ENCODE measurements at places on chromosomes 1 and 21. TPM values are rescaled to one million over a fixed set of nuclear protein-coding genes. Genes with fewer than 3 reads are reported as not detected.

DNA sequence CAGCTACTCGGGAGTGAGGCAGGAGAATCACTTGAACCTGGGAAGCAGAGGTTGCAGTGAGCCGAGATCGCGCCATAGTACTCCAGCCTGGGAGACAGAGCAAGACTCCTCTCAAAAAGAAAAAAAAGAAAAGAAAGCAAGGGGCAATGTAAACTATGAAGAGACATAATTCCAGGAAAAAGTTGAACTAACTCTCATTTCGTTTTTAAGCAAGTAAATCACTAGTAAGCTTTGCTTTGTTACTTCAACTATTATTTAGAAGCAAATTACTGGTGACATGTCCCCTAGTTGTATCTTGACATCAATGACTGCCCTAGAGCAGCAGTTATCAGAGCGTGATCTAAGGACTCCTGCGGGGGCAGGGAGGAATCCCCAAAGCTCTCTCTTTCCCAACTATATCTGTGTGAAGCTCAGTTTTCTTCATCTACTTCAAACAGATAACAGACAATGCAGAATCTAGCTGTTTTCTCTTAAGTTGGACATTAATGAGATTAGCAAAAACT, 18.7 kb downstream of the CLSTN1 start:
- DNase-seq = no peak

DNA sequence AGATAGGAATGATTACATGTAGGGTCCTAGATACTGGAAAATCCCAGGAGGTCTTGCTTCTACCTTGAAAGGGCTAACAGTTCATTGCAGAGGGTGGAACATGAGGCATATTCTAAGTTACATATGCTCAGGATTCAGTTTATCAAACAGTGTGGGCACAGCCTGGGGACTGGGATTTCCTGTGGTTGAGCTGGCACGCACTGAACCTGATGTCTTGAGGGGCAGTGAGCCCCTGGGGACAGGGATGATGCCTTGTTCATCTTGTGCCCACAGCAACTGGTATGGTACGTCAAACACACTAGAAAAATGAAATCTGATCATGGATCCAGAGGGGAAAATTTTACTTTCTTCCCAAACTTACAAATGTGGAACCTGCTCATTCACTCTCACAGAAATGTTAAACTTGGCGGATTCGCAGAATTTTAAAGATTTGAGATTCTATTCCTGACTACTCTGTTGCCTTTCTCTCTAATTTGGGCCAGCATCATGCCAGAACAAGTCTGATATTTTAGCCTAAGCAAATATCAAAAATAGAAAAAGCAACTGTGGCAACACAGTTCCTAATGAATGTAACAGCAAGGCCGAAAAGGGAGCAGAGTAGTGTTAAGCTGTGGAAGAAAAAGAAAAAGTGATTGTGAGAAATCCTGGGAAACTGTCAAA, 68.2 kb upstream of the COL24A1 start:
- DNase-seq = no peak

DNA sequence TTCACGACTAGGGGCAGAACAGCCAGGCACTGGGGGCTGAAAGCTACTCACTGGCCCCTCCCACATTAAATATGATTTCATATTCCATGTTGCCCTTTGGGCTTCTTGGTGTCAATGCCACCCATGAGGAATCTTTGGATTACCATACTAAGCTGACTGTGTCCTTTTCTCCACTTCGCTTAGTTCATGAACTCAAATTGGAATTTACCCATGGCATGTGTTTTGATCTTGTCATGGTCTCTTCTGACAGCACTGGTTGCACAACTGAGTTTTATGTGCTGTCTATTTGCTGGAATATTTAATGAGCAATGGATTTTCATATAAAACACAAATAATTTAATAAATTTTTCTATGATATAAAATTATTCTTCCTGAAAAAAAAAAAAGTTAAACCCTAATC, 59.2 kb downstream of the SERBP1 start:
- no peak for DNase-seq

DNA sequence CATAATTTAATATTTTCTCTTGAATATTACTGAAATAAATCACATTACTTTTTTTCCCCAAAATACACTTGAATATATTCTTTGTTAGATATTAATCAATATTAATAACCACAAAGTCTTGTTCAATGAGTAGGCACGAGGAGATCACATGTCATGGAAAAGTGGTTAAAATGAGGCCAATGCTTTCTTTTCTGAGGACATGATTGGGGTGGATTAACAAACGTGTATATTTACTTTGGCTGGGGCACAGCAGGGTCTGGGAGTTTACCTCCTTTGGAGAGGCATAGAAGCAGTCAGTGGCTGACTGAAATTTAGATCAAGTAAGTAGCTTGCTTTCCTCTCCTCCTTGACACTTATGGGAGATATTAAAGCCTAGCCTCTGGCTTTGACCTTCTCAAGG, 664.3 kb upstream of the B3GALT2 start:
- DNase-seq = no peak

GRCh38 chr1:27339213-27339612, 2.6 kb upstream of the SYTL1 start:
- DNase-seq = no peak

DNA sequence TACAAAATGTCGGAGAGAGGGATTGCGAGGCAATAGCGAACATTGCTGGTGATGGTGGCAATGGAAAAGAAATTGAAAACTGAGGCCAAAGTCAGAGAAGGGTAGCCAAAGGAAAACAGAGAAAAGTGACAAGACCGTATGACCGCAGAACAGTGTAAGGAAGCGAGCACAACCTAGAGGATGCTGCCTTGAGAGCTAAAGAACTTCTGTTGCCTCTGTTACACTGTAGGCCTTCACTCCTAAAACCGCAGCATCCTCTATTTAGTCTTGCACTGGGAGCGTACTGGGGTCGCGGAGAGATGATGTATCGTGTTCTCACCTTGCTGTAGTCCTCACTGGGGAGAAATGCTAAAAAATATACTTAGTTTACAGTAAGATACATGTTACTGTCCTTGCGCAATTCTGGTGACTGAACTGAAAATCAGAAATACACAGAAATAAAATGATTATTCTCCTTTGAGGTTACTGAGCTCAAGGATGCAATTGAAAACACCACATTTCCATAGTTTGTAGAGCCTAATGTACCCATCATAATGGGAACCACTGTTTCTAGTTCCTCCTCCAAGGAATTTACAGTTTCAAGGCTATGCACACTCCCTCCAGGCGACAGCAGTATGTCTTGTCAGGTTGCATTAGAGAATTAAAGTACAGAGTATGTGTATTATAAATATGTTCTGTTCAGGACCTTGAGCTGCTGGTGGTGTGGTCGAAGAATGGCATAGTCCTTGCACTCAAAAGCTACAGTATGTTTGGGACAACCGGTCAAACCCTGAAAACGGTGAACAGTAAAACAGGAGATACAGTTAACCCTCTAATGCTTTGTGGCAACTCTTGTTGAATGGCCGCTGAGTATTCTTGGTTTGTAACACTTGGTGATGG, 1.3 kb downstream of the NEK7 start:
- DNase-seq = peak; percentile 46

DNA sequence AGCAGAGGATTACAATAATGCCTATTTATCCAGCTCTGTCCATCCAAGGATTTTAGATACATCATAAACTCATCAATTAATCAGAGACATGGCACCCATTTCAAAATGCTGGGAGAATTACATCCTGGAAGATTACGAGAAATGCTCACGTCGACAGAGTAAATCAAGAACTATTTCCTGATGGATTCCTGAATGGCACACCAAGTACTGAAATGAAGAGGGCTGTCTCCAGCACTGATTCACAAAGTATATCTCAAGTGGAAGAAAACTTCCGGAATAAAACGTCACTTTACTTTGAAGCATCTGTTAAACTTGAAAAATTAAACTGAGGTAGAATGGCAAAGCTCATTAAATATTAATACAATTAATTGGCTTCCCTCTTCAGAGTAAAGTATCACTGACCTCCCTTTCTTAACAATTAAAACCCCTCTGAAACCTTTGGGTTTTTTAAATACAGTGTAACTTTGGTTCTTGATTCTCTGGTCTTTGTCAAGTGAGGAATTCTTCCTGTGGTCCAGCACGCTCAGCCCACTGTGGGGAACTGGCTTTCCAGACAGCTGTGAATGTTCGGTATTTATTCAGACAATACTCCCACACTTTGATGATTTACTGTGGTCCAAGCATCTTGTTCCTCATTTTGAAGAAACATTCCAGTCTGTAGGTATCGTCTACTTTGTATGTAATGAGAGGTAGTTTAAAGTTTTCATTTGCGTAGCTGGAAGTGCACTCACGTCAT, 288.0 kb downstream of the NFIA start:
- no peak for DNase-seq

DNA sequence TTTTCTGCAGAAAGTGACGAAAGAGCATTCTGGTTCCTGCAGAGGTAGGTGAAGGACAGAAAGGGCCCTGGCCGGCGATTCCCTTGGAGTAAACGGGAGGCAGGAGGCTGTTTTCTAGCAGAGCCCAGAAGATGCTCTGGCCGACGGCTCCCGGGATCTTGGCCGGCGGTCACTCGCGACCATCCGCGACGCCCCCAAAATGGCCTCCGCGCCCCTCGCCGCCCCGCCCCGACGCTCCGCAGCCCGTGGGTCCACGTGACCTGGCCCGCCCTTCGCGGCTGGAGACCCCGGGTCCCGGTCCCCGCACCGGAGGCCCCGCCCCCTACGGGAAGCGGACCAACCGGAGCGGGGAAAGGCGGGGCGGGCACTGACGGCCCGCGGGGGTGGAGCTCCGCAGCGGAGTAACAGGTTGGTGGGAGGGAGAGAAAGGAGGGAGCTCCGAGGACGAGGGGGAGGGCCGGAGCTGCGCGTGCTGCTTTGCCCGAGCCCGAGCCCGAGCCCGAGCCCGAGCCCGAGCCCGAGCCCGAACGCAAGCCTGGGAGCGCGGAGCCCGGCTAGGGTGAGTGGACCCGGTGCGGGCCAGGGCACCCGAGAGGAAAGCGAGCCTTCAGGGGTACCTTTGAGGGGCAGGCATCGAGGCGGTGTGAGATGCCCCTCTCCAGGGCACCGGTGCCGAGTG, at the start of gene CGN:
Gene CGN, plus strand, starts transcription at position 431 of the 679 bp plus-strand sequence. CDS start 7,133 bp downstream, outside the sequence.
- peak; percentile 70 for DNase-seq

DNA sequence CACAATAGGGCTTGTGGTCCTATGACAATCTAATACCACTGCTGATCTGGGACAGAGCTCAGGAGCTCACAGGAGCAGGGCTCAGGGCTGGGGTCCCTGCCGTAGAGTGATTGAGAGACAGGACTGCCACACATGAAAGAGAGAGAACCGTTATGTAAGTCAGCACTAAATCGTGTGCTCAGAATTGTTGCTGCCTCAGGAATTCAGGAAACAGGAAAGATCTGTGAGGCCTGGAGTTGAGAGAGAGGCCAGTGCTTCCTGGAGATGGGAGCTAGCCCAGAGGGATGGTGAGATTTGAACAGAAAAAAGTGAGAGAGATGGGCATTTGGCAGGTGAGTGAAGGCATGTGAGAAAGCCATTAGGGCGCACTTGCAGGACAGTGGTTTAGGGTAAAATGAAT, 17.5 kb upstream of the ACBD6 start:
- no peak for DNase-seq

DNA sequence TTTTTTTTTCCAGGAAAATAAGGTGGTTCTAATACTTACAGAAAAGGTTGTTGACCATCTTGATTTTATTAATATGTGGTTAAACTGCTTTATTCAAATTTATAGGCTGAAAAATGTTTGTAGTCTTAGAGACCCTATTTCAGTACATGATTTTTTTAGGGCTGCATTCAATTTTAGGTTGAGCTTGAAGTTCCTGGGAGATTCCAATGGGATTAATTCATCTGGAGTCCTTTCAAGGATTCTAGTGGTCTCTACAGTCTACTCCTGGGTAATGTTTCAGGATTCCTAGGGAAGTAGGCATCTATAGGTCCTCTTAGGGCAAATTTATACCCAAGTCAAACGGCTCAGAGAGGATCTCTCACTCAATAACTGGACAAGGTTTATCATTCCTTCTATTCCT, 126.7 kb downstream of the HMCN1 start:
- no peak for DNase-seq

GRCh38 chr1:207883104-207883651, 27.7 kb downstream of the CD34 start:
- no peak for DNase-seq

DNA sequence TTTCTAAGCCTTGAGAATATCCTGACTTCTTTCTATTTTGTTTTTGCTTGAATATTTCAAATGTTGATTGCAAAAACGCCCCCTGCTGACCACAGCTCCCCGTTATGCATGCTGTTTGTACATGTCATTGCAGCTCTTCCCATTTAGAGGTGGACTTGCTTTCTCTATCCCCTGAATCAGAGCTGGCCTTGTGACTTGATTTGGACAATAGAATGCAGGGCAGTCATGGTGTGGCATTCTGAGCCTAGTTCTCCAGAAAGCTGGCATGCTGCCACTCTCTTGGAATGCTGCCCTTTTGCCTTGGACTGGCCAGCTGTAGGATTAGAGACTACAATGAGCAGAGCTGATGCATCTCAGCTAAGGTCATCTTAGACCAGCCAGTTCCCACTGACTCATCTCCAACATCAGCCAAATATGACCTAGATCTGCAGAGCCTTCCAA, 1561.5 kb downstream of the MRPL39 start:
- DNase-seq = peak; percentile 48

- DNase-seq = no peak
Observed at GRCh38 chr1:37171691-37172090, 137.4 kb upstream of the GRIK3 start.

DNA sequence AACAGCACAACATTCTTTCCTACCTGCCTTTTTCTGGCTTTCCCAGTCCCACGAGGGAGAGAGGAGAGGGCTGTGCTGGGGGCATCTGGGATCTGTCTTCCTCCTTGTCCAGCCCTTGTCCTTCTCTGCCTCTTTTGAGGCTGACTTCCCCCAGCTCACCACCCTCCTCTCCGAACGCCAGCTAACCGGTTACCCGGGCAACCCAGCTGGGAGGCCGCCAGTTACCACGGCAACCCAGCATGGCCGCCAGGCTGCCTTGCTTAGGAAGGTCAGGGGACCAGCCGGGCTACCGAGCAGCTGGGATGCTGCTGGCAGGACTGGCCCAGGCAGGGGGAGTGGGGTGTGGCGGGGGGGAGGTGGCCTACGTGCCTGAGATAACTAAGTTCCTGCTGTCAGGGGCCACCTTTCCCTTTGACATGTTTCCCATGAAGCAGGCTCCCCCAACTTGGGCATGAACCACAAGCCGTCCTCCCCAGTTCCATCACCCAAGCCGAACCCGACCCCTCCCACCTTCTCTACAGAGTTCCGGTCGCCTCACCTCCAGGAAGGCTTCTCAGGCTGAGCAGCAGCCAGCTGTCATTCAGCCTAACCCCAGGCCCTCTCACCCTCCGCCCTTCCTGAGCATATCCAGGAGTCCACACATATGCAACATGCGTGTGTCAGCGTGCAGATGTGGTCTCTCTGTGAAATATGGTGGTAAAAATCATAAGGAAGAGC, 8.7 kb downstream of the PLEKHA6 start:
- DNase-seq = peak; percentile 79

GRCh38 chr1:238404921-238405320, 514.2 kb upstream of the ZP4 start:
- peak; percentile 58 for DNase-seq

GRCh38 chr1:76209238-76209637, 134.7 kb downstream of the ST6GALNAC3 start:
- no peak for DNase-seq

- DNase-seq = no peak
Observed at GRCh38 chr1:184900507-184900906, 73.8 kb downstream of the NIBAN1 start.

ITLN2 gene
- not detected for total RNA-seq

PPP1R12B gene
- total RNA-seq = 22.9 TPM

ATP1A2 gene
- total RNA-seq = not detected

RAB25 gene
- total RNA-seq = not detected

PRKAA2 gene
- 1.3 TPM for total RNA-seq

OR13G1 gene
- not detected for total RNA-seq

RXFP4 gene
- total RNA-seq = not detected

LCE1E gene
- total RNA-seq = not detected

VWA5B1 gene
- total RNA-seq = not detected

LRRIQ3 gene
- total RNA-seq = 0.32 TPM

CELA2A gene
- not detected for total RNA-seq

ADCY10 gene
- total RNA-seq = not detected
